ENCODE measurements at places on chromosomes 2 and 18. TPM values are rescaled to one million over a fixed set of nuclear protein-coding genes. Genes with fewer than 3 reads are reported as not detected.

LRATD1 gene
- not detected for total RNA-seq

FEV gene
- total RNA-seq, result not detected

HOXD4 gene
- not detected for total RNA-seq

UCN gene
- total RNA-seq, result 1.8 TPM

All from activated CD4-positive, alpha-beta memory T cell treated with anti-CD3 and anti-CD28 coated beads for 36 hours (primary cell).